ENCODE measurements at places on chromosomes 12 and 14.

DNA sequence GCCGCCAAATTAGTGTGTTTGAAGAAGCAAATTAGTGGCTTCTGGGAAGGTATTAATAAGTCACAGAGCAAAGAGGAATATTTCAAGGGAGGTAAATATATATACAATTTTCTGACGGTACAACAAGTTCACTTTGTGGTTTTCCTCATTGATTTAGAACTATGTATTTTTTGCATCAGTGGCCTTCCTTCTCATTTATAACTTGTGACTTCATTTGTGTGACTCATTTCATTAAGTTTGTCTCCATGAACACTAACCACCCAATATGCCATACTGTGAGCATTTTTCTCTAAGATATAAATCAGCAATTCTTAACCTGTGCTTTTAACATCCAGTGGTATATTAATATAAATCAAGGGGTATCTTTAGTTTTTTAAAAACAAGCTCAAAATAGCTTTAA lies 29.3 kb upstream of the ARHGAP5 start:
- no peak for DNase-seq

DNA sequence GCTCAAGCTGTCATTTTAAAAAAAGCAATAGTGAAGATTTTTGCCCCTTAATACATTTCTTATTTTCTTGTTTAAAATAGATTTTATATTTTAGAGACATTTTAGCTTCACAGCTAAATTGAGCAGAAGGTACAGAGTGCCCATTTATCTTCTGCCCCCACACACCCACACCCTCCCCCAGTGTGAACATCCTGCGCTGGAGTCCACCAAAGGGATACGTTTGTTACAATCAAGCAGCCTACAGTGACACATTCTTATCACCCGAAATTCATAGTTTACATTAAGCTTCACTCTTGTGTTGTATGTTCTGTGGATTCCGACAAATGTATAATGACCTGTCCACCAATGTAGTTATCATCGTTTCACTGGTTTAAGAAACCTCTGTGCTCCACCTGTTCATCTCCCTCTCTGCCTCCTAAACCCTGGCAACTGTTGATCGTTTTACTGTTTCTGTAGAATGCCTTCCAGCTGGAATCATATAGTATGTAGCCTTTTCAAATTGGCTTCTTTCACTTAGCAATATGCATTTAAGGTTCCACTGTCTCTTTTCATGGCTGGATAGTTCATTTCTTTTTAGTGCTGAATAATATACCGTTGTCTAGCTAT lies 91.0 kb upstream of the TRAF3 start:
- DNase-seq = no peak

DNA sequence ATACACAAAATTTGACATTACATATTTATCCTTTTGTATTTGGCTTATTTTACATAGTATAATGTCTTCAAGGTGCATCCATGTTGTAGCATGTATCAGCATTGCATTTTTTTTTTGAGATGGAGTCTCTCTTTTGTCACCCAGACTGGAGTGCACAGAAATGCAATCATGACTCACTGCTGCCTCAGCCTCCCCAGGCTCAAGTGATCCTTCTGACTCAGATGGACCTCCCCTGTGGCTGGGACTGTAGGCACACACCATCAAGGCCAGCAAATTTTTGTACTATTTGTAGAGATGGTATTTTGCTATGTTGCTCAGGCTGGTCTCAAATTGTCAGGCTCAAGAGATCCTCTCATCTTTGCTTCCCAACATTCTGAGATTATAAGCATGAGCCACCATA lies 214.4 kb upstream of the ALG10B start:
- DNase-seq = no peak

GRCh38 chr14:69543341-69544115 lies 31.1 kb downstream of the CCDC177 start:
- no peak for DNase-seq

- DNase-seq = no peak
These were observed 14.2 kb downstream of the BCL11B start for GRCh38 chr14:99257673-99258221.

GRCh38 chr14:31068235-31068634 lies 42.1 kb upstream of the STRN3 start:
- no peak for DNase-seq

- no peak for DNase-seq
These were observed 379.1 kb downstream of the NELL2 start for GRCh38 chr12:44497044-44497443.
